ENCODE measurements at places on chromosomes 7 and 10. TPM values are rescaled to one million over a fixed set of nuclear protein-coding genes. Genes with fewer than 3 reads are reported as not detected.

DNA sequence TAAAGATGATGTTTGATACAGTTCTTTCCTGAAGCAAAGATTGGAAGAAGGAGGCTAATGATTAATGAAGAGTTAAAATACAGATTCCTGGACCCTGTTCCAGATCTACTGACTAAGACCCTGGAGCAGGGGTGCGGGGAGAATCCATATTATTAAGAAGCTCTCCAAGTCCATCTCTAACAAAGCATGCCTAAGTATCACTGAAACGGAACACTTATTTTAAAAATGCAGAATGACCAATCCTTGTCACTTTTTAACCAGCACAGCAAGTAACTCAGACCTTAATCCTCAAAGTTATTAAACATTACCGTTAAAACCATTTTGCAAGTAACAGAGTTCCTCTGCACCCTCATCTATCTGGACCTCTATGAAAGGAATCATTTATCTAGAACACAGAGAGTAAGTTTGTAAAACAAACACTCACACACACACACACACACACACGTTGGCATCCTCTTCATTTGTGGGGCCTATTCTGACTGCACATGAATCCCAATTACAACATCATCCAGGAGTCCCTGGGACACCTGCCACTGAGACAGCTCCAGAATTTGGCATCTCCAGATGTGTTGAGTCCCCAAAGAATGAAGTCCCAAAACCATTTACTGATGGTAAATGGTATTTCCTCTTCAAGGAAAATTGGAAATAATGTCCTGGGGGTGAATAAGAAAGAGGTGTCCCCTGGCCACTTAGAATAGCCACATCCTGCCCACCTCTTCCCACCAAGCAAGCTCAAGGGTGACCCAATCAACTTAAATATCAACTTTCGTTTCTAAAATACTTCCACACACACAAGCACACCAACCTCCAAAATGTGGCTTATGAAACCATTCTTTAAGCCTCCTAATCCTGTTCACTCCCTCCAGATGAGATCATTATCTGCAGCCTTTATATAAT, 117.5 kb downstream of the PARD3 start:
- peak; percentile 48 for DNase-seq
- H3K36me3 ChIP-seq = peaks cover 5% of the 10 kb centered on the region
- peaks cover 59% of the 10 kb centered on the region for H3K4me1 ChIP-seq
- peak overlapping the region; percentile 21 for H3K27ac ChIP-seq
- H3K4me3 ChIP-seq = no peak overlapping the region
- H3K27me3 ChIP-seq = no peaks in the 10 kb centered on the region

DNA sequence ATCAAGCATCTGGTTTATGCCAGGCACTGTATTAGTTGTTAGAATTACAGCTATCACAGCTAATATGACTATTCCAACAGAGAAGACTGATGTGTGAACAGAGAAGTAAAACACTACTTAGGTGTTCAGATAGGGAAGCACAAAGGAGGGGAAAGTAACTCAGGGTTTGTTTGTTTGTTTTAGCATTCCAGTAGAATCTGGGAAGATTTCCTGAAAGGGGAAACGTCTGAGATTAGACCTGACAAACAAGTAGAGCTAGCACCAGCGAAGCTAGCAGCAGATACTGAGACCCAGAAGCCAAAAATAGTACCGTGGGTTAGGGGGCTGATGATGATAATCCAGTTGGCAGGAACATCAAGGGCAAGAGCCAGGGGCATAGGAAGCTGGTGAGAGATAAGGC, 28.8 kb upstream of the KLHL7 start:
- H3K27ac ChIP-seq = no peak overlapping the region
- no peaks in the 10 kb centered on the region for H3K36me3 ChIP-seq
- no peak for DNase-seq
- no peak overlapping the region for H3K4me3 ChIP-seq
- peaks cover 24% of the 10 kb centered on the region for H3K4me1 ChIP-seq

The IKZF1 gene
- not detected for total RNA-seq

The EPHB6 gene
- 30.5 TPM for total RNA-seq

GRCh38 chr10:80468002-80468401, 13.9 kb downstream of the TSPAN14 start:
- no peaks in the 10 kb centered on the region for H3K36me3 ChIP-seq
- H3K4me3 ChIP-seq = no peak overlapping the region
- no peak overlapping the region for H3K27ac ChIP-seq
- H3K27me3 ChIP-seq = no peaks in the 10 kb centered on the region
- H3K4me1 ChIP-seq = no peaks in the 10 kb centered on the region

The CALML3 gene
- total RNA-seq = not detected

DNA sequence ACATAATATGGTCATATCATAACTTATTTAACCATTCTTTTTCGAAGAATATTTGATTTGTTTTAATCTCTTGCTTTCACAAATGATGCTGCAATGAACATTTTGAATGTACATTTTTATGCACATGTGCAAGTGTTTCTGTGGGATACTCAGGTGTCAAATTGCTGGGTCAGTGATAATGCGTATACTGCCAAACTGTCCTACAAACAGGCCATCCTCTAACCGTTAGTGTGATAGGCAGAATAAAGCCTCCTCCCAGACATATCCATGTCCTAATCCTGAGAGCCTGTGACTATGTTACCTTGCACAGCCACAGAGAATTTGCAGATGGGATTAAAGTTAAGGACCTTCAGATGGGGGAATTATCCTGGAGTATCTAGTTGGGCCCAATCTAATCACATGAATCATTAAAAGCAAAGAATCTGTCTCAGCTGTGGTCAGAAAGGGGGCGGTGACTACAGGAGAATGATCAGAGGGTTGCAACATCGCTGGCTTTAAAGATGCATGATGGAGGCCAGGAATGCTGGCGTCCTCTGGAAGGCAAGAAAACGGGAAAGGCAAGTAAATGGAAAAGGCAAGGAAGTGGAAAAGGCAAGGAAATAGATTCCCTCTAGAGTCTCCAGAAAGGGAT, 46.7 kb downstream of the FZD1 start:
- H3K4me3 ChIP-seq = no peak overlapping the region
- H3K27me3 ChIP-seq = no peaks in the 10 kb centered on the region
- H3K36me3 ChIP-seq = no peaks in the 10 kb centered on the region
- DNase-seq = peak; percentile 31

DNA sequence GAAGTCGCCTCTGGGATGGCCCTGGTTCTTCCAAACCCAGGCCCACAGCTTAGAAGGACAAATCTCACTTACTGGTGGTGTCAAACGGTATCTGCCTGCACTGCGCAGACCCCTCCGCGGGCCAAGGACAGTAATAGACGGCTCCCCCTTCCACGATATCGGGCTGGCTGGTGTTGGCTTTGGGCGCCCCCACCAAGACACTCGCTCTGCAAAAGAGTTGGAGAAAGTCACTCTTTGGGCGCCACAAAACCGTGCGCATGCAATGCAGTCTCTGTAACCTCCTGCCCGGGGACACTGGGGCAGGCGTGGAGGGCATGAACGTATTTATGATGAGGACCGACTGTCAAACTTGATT, 1.1 kb downstream of the ITGA8 start:
- DNase-seq = no peak
- no peaks in the 10 kb centered on the region for H3K36me3 ChIP-seq
- H3K27ac ChIP-seq = no peak overlapping the region
- no peak overlapping the region for H3K4me3 ChIP-seq

DNA sequence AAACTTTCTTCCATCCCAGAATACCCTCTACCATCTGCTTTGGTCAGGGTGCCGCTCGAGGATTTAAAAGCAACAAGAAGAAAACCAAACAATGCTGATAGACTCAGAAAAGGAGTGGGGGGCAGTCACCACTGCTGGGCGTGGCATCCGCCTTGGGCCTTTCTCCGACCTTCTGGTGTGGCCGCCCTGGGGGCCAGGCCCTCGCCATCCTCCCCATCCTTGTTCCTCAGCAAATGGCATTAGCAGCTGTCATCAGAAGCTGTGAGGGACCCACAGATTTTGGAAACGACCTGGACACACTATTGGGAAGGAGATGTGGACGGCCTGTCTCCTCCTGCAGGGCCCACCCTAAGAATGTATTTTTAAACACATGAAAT, 4.0 kb downstream of the ZNF511 start:
- no peak overlapping the region for H3K4me3 ChIP-seq
- DNase-seq = no peak
- peaks cover 9% of the 10 kb centered on the region for H3K4me1 ChIP-seq

The SLC35B4 gene
- total RNA-seq = 34.2 TPM

The PCDH15 gene
- not detected for total RNA-seq

The ABCC2 gene
- 2.4 TPM for total RNA-seq

DNA sequence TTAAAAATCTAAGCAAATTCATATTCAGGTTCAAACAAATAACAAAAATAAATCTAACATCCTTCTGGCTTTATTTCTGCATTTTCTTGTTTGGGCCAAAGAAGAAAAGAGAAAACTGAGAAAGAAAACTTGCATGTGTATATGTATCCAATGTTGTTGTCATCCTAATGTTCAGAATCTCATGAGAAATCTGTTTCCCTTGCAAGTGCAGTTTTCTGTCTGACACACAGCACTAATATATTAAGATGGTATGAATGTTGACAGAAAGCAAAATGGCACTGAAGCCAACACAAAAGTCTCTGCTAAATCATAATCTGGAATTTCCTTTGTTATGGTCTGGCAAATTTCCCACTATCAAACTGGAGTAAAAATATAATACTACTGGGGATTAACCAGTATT, 235.9 kb downstream of the HGF start:
- H3K4me3 ChIP-seq = no peak overlapping the region
- H3K36me3 ChIP-seq = no peaks in the 10 kb centered on the region
- H3K27ac ChIP-seq = no peak overlapping the region
- no peaks in the 10 kb centered on the region for H3K27me3 ChIP-seq
- H3K4me1 ChIP-seq = no peaks in the 10 kb centered on the region

DNA sequence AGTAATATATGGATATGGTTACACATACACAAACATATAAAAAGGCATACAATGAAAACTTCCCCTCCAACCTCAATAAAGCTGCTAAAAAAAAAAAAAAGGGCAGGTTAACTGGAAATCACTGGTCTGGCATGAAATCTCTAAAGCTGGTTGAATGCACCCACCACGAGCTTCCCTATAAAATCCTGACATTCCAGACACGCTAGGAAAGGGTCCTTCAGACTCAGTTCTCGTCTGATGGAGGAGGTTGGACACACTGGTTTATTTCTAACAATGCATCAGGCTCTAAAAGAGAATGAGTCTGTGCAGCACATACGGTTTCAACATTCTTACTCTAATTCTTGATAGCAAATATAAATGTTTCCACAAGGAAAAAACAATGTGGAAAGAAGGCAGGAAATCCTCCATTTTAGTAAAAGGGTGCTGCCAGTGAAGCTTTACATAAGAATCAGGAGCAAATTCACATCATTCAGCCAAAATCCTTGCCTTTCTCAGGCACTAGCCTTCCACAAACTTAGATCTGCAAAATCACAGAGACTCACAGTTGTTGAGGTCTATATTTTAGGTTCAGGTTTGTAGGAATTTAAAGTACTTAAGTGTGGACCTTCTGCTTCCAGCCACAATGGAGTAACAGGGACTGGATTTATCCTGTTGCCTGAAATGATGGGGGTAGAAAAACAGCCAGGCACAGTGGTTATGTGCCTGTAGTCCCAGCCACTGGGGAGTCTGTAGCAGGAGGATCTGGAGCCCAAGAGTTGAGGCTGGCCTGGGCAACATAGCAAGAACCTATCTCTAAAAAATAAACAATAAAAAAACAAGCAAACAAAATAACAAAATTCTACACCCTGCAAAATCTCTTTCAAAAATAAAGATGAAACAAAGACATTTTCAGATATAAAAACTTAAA, 73.5 kb downstream of the CYTH3 start:
- no peaks in the 10 kb centered on the region for H3K4me1 ChIP-seq
- DNase-seq = no peak
- no peak overlapping the region for H3K4me3 ChIP-seq

DNA sequence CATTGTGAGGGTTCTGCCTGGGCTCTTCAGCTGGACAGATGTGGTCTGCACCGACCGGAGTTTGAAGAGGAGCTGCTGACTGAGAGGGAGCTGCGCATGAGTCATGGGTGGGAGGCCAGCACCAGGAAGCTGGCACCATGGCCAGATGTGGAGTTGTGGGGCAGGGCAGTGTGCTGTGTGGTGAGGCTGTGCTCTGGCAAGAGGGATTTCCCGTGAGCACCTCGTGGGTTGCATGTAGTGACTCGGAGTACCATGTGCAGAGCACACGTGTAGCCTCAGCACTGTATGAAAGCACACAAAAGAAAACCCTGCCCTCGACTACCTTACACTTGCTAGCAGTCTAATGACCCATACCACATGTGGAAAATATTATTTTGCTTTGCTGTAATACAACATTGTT, 103.4 kb downstream of the WNT2 start:
- no peak for DNase-seq
- H3K27me3 ChIP-seq = no peaks in the 10 kb centered on the region
- H3K4me3 ChIP-seq = no peak overlapping the region
- H3K4me1 ChIP-seq = no peaks in the 10 kb centered on the region

The MRC1 gene
- total RNA-seq = not detected

GRCh38 chr7:49327155-49327554, 402.8 kb downstream of the CDC14C start:
- H3K4me3 ChIP-seq = no peak overlapping the region
- no peak for DNase-seq
- H3K36me3 ChIP-seq = no peaks in the 10 kb centered on the region
- peaks cover 51% of the 10 kb centered on the region for H3K27me3 ChIP-seq
- no peaks in the 10 kb centered on the region for H3K4me1 ChIP-seq

The PON1 gene
- total RNA-seq = not detected

DNA sequence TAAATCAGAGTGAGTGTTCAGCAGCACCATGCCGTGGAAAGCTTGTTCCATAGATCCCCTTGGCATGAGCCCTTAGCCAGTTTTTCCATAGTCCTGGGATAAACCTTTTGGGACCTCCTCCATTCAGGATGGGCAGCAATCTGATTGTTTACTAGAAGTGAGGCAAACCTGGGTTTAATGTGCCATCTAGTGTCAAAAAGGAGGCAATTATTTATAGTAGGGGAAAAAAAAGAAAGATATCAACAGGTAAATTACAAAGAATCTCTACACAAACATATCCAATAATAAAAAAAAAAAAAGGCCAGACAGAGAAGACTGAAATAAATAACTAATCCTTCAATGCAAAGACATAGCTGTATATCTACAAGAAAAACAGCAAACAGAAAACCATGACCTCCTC, 229.0 kb upstream of the STK17A start:
- DNase-seq = peak; percentile 6
- H3K4me3 ChIP-seq = no peak overlapping the region
- no peaks in the 10 kb centered on the region for H3K27me3 ChIP-seq
- no peaks in the 10 kb centered on the region for H3K4me1 ChIP-seq
- no peaks in the 10 kb centered on the region for H3K36me3 ChIP-seq

- peak; percentile 4 for DNase-seq
- no peak overlapping the region for H3K4me3 ChIP-seq
- H3K27me3 ChIP-seq = no peaks in the 10 kb centered on the region
- H3K27ac ChIP-seq = no peak overlapping the region
- no peaks in the 10 kb centered on the region for H3K36me3 ChIP-seq
- no peaks in the 10 kb centered on the region for H3K4me1 ChIP-seq
Observed at GRCh38 chr7:35623381-35623780, 71.6 kb downstream of the HERPUD2 start.

GRCh38 chr7:25069900-25070443, 55.1 kb downstream of the CYCS start:
- DNase-seq = peak; percentile 87
- H3K4me1 ChIP-seq = peaks cover 13% of the 10 kb centered on the region
- no peaks in the 10 kb centered on the region for H3K36me3 ChIP-seq
- H3K27ac ChIP-seq = no peak overlapping the region
- H3K4me3 ChIP-seq = peak overlapping the region; percentile 40
